ENCODE measurements at places on chromosomes 3 and 15.
A peak's percentile ranks its signal among the peaks of the same experiment; 100 is the strongest.

GRCh38 chr3:120678331-120678947 is 3.6 kb downstream of the HGD start:
- DNase-seq: peak; percentile 84

- DNase-seq: no peak
Measured at GRCh38 chr3:156802821-156803606, 23.1 kb upstream of the LEKR1 start.

DNA sequence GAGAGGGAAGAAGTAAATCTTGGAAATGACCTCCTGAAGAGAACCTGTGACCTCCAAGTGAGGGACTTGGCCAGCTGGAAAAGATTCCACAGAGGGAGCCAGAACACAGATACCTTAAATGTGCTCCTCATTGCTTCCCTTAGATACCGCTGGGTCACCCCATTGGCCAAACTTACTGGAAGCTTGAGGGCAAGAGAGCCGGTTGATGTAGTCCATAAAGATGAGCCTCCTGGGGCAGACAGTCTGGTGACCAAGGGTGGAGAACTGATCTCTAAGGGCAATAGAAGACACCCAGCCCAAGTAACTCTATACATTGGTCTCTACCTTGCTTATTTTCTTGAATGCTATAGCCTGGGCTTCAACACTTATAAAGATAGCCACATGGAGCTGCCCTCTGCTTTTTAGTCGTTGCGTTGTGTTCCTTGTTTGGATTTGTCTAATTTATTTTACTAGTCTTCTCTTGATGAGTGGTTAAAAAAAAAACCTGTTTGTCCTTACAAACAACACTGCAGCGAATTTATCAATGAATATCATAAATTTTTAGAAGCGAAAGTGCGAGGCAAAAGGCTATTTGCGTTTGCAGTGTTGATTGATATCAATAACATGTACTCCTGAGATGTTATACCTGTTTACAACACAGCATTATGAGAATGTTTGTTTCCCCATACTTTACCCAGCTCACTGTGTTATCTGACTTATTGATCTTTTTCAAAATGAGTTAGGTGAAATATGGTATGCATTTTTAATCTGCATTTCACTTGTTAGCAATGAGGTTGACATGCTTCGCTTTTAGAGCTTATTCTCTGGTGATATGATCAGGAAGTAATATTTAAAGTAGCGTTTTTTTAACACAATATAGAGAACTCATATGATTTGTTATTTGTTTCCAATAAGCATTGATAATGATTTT is 31.2 kb downstream of the TGFBR2 start:
- no peak for DNase-seq

- DNase-seq: no peak
Measured at GRCh38 chr3:182651461-182651860, 141.8 kb upstream of the ATP11B start.

DNA sequence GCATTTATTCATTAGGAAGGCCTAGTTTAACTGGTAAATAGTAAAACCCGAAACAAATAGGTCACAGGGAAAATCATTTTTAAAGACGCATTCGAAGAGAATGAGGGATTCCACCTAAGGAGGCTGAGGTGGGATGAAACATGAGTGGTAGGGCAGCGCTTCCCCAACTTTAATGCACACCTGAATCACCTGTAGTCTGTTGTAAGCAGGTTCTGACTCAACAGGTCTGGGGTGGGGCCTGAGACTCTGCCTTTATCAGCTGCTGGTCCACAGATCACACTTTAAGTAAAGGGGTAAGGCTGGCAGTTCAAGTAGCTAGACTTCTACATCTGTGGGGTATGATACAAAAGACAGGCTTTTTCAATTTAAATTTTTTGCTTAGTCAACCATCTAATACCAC is 223.5 kb upstream of the UBE2E2 start:
- DNase-seq: no peak

DNA sequence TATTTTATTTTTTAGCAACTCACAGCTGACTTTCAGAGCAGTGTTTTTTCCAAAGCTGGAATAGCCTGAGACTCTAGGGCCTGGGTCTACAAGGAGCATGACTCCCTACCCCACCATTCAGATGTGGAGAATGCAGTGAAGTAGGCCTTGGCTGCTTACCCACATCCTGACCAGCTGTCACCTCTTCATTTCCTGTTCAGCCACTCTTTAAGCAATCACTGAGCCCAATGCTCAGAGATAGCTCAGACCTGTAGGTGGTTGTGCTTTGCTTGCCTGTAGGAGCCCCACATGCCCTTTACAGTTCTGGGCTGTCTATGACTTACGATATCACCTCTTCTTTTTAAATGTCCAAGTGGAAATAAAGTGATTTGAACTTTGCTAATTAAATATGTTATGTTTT is 148.1 kb downstream of the NEK11 start:
- no peak for DNase-seq

GRCh38 chr3:175571096-175571495 is 712.0 kb downstream of the NAALADL2 start:
- DNase-seq: no peak

- no peak for DNase-seq
Measured at GRCh38 chr15:33795070-33795469, 173.2 kb upstream of the CHRM5 start.

DNA sequence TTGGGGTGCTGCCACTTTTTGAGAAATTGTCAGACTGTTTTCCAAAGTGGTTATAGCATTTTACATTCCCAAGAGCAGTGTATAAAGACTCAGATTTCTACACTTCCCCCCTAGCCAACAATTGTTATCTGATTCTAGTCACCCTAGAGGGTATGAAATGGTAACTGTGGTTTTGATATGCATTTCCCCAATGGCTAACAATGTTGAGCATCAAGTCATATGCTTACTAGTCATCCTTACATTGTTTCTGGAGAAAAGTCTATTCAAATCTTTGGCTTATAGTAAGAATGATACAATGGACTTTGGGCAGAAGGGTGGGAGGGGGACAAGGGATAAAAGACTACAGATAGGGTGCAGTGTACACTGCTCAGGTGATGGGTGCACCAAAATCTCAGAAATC is 73.3 kb downstream of the CSNK1G1 start:
- no peak for DNase-seq

GRCh38 chr15:81982808-81983207 is 63.0 kb downstream of the MEX3B start:
- no peak for DNase-seq

GRCh38 chr3:76369170-76369569 is 583.8 kb upstream of the ZNF717 start:
- no peak for DNase-seq

- DNase-seq: no peak
Measured at GRCh38 chr15:64600794-64601193, 140.4 kb downstream of the ZNF609 start.
